Fibroblast of skin of right biceps (primary cell): ENCODE measurements at places on chromosomes 2 and 18.

GRCh38 chr2:18544171-18544570, 16.3 kb downstream of the RDH14 start:
- peak; percentile 46 for DNase-seq

GRCh38 chr2:64635976-64636911, 17.5 kb downstream of the SERTAD2 start:
- no peak for DNase-seq

DNA sequence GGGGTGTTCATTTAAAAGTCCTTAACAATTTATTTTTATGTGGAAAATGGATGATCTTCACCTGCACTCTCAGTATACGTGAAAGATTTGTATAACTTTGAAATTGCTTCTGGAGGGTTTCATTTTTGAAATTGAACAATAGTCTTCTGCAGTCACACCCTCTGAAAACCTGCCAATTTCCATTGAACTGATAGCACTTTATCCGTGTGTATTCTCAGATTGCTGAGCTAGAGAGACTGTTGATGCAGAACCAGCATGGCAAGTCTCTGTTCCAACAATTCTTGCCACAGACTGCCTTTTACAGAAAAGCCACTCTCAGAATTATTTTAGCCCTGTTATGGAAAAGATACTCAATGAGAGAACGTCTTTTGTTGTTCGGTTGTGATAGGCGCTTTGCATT, 6.6 kb upstream of the GULP1 start:
- DNase-seq = no peak

DNA sequence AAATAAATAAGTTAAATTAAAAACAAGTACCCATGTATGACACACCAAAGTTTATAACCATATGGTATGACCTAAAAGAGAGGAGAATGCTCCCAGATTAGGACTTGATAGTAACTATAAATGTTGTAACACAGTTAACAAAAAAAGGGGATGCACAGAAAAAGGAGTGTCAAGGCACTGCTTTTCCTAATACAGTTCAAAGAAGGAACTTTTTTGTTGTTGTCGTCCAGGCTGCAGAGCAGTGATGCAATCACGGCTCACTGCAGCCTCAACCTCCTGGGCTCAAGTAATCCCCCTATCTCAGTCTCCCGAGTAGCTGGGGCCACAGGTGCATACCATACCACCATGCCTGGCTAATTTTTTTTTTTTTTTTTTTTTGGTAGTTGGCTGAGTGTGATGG, 2.7 kb downstream of the NARS1 start:
- no peak for DNase-seq

GRCh38 chr2:72094701-72095100, 53.0 kb downstream of the CYP26B1 start:
- no peak for DNase-seq

DNA sequence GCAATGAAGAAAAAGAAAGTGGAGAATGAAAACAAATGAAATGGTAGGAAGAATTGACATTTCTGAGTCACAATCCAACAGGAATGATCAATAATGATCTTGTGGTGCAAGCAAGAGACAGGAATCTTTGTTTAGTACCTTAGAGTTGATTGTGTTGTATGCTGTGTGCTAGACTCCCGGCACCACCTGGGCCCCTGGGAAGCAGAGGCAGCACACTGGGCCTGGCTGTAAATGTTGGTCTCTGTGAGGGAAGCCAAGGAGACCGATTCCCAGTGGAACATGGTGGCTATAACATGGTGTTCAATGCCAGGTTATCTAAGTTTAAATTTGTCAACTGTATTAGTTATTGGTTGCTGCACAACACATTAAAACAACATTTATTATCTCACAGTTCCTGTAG, 9.8 kb upstream of the CWC22 start:
- no peak for DNase-seq

DNA sequence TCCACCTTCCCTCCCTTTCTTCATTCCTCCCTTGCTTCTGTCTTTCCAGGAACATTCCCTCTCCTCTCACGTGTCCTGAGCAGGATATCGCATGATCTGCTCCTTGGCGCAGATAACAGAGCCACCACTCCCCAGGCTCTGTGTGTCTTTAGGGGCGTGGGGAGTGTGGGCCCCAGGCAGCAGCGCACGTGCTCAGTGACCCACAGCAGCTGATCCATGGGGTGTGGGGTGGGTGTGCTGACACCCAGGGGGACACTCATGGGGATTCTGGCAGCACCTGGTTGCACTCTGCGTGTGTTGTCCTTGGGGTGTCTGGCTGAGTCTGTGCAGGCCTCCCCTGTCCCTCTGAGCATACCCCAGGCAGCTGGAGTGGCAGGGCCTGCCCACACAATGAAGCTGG, 9.9 kb upstream of the FOSL2 start:
- DNase-seq = no peak

- no peak for DNase-seq
These were observed 7.7 kb upstream of the CCDC138 start for GRCh38 chr2:108778857-108779256.

- DNase-seq = peak; percentile 36
These were observed 1.6 kb downstream of the TNP1 start for GRCh38 chr2:216858312-216858711.

- DNase-seq = peak; percentile 53
These were observed 511.7 kb upstream of the CNTNAP5 start for GRCh38 chr2:123513351-123513750.

GRCh38 chr2:38465789-38466127, 88.7 kb upstream of the ATL2 start:
- DNase-seq = no peak

- no peak for DNase-seq
These were observed 35.6 kb upstream of the B3GNT7 start for GRCh38 chr2:231359948-231360347.

- DNase-seq = peak; percentile 19
These were observed 336 bp downstream of the THNSL2 start for GRCh38 chr2:88170472-88170892.

- DNase-seq = no peak
These were observed 11.4 kb downstream of the CDK5R2 start for GRCh38 chr2:218970894-218971293.

DNA sequence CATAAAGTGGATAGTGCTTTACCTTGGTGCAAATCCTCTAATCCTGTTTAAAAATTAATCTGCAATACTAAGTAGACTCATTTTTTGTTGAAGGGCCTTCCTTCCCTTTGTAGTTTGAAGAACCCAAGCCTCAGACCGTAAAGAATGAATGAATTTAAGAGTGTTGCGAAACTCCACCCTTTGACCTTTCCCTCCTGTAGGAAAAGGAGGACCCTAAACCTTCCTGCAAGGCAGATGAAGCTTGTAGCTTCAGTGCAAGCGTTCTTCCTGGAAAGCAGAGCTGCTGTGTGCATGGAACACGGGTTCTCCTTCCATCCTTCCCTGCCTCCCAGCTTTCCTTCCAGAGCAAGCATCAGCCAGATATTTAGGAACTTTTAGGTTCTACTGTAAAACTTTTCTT, 1.7 kb downstream of the IMPA2 start:
- DNase-seq = no peak

- no peak for DNase-seq
These were observed 306.8 kb upstream of the SKOR2 start for GRCh38 chr18:47558110-47558750.

- peak; percentile 43 for DNase-seq
These were observed 34.3 kb downstream of the MSH2 start for GRCh38 chr2:47437287-47437686.

- peak; percentile 27 for DNase-seq
These were observed 47.2 kb downstream of the VIL1 start for GRCh38 chr2:218465987-218466633.

DNA sequence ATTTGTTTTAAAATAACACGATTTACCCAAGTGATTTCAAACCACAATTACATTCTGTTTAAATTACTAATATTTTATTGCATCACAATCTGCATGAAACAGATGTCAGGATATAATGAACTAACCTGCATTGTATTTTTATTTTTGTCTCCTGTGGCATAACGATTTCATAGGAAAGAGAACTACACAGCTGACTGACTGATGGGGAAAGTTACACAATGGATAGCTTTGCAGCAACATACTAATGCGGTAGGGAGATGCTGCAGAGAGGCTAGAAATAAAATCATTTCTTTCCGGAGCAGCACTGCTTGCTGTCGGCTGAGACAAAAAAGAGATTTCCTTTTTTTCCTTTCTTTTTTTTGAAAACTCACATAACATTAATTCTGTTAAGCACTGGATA, 36.9 kb downstream of the SCN1A start:
- DNase-seq = no peak

DNA sequence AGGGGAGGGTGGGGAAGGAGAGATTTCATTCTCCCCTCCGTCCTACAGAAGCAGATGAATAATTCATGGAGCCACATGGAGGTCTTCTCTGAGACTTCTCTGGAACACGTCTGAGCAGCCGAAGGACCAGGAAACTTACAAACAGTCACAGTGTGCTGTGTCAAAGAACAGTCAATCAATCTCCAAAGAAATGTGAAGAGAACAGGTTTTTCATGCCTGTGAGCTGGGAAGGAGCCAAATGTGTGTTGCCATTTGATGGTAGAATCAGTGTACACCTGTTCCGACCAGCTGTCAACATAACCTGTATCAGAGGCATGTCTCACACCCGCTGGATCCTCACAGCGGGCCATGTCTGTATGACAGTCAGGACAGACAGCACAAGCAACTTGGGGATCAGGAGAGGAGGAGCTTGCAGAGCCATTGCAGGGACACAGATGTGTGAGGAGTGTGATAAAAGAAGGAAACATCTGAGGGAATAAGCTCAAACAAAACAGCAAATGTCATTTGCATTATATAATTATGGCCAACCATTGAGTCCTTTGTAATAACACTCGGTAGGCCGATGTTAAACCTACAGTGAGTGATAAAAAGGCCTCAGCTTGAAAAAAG, 298.5 kb downstream of the EN1 start:
- DNase-seq = no peak

- DNase-seq = peak; percentile 49
These were observed 43.9 kb upstream of the RAPH1 start for GRCh38 chr2:203578759-203579643.

DNA sequence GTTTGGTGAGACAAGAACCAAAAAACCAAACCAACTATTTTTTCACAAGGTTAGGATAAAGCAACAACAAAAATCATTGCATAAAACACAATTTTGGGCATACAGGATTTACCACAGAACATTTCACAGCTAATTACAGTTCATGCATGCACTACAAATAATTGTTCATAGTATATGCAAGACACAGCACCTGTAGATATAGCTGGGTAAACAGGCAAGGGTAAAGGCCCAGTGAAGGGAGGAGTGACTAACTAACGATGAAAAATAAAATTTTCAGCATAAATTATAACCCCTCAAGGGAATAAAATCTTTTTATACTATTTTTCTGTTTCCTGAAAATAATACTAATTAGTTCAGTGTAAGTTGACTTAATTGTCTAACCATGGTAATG, 73.3 kb upstream of the CCDC141 start:
- no peak for DNase-seq

DNA sequence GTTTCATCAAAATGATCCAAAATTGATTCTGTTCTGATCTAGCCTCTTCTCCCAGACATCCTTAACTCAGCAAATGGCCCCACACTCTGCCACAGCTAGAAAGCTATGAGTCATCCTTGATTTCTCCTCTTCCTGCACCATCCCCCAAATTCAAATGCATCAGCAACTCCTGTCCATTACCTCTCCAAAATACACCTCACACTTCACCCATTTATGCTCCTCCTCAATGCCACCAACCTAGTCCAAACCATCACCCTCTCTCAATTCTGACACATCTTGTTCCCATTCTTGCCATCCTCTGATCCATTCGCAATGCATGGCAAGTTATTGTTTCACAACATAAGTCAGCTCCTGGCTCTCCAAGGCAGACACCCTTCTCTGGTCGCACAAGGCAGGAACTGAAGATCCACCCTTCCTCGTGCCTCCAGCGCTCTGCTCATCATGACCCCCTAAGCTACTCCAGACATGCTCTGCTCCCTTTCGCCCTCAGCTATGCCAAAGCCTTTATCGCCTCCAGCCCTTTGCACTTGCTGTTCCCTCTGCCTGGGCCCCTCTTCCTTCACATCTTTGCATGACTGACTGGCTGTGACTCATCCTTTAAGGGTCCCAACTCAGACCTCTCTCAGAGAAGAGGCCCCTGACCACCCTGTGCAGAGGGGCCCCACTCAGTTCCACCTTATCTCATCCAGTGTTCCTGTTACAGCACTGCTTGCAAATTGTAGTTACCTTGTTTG, 83.6 kb downstream of the MREG start:
- peak; percentile 58 for DNase-seq

DNA sequence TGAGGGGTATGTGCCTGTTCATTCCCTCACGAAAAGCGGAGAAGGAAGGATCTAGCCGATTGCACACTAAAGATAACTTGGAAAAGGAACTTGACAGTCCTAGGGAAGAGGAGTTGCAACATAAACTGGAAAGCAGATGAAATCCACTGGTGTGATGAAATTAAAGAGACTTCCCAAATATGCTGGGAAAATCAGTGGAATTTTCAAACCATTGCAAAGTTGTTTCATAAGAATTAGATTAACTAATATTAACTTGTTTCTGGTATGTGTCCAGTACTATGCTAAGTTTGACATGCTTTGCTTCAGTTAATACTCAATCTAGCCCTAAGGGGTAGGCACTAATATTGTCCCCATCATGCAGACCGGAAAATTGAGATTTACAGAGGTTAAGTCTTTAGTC, 222.7 kb downstream of the IKZF2 start:
- DNase-seq = peak; percentile 10

GRCh38 chr2:25228848-25229278, 60.5 kb upstream of the POMC start:
- peak; percentile 85 for DNase-seq

- no peak for DNase-seq
These were observed 198.8 kb upstream of the FOSL2 start for GRCh38 chr2:28193630-28194403.

- peak; percentile 81 for DNase-seq
These were observed 59.4 kb downstream of the RNF152 start for GRCh38 chr18:61833387-61833786.

DNA sequence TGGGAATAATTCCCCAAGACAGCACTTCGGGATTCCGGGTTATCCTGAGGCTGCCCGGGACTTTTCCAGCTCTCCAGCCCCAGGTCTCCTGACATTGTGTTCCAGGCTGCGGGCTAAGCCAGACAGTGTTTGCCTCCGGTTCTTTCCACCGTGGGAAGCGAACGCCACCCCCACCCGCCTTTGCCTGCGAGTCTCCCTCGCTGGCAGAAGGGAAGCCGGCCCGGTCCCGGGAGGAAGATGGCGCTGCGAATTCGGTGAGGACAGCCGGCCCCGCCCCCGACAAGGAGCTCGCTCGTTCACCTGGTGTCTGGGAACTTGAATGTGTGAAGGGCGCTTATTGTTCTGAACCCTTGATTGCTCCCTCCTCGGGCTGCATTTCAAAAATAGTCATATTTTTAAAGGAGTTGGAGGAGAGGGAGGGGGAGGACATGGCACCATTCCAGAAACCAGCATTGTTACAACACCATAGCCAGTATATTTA, 2.9 kb downstream of the LRATD1 start:
- DNase-seq = peak; percentile 68

DNA sequence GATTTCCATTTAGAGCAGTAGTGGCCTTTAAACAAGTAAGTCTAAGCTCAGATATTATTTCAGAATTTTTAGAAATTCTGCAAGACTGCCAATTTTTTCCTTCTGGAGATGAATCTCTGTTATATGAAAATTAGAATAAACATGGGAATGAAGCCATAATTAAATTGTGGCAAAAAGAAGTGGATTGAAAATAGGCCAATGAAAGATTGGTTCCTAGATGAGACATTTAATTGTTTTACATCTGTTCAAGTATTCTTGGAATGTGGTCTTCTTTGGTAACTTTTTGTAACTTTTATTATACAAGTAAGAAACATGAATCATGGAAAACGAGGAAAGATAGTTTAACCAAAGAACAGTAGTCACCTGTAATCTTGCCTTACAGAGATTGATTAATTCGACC, 10.3 kb downstream of the CAD start:
- DNase-seq = no peak

GRCh38 chr18:44197832-44198611, 482.7 kb upstream of the SETBP1 start:
- peak; percentile 2 for DNase-seq
